ENCODE measurements at places on chromosomes 2 and 18.

DNA sequence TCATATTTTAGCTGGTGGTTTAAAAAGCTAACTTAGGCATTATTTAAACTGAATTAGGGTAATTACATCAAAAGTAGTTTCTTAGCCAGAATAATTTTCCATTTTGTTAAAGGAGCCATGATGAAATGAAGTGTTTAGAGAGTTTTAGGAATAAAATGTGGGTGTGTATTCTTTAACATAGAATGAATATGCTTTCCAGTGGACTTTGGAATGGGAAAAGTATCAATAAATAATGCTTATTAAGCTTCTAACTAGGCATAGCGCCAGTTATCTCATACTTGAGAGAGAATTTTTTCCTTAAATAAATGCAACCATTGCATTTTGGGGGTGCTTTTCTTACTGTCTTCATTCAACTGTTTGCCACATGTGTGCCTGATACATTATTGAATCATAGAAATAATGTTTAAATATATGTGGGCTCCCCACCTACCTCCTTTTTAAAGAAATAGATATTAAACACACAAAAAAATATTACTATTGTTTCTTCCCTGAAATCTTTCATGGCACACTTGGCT, 90.4 kb downstream of the CAMKMT start:
- no peak for DNase-seq

DNA sequence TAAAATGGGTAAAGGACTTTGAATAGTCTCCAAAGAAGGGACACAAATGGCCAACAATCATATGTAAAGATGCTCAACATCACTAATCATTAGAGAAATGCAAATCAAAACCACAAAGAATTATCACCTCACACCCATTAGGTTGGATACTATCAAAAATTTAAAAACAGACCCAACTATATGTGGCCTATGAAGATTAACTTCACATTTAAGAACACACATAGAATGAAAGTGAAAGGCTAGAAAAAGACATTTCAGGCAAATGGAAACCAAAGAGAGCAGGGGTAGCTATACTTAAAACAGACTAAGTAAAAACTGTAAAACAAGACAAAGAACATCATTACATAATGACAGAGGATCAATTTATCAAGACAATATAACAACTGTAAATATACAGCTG, 53.5 kb upstream of the ASPRV1 start:
- no peak for DNase-seq

DNA sequence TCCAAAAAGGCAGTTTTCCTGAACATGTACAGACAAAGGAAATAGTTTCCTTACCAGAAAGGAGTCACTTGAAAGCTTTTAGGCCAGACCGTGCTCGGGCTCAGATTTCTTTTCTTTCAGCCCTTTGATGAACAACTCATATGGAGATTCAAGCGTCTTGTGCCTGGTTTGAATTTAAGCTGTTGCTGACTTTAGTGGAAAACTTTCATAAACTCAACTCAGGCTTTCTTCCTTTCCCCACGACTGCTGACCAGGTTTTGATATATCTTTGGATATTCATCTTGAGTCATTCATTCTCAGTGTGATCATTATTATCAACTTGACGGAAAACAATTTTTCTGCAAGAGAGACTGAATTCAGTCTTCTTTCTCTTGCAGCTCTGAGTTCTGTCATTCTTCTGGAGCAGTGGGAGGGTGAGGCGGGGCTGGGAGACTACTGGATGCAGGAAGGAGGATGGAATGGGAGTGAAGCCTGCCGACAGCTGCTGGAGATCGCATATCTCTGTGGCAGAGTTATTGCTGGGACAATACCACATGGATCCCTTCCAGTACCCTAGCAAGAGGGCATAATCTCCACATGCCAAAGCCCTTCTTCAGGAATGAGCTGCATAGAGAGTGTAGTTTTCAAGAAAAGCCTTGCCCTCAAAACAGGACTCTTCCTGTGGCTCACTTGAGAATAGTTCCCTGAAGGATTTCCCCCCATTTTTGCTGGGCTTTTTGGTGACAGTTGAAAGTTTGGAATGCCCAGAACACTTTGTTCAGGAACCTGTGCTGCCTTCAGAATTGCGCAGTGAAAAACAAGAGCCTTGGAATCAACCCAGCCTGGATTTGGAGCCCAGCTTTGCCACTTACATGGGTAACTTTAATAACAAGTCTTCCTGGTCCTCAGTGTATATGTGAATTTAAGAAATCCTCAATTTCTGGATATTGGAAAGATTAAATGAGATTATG, 364.4 kb downstream of the ZNF521 start:
- no peak for DNase-seq

GRCh38 chr2:219042750-219043149, 1.4 kb upstream of the CFAP65 start:
- no peak for DNase-seq

- peak; percentile 86 for DNase-seq
Observed at GRCh38 chr2:144403933-144404332, 116.0 kb downstream of the ZEB2 start.

DNA sequence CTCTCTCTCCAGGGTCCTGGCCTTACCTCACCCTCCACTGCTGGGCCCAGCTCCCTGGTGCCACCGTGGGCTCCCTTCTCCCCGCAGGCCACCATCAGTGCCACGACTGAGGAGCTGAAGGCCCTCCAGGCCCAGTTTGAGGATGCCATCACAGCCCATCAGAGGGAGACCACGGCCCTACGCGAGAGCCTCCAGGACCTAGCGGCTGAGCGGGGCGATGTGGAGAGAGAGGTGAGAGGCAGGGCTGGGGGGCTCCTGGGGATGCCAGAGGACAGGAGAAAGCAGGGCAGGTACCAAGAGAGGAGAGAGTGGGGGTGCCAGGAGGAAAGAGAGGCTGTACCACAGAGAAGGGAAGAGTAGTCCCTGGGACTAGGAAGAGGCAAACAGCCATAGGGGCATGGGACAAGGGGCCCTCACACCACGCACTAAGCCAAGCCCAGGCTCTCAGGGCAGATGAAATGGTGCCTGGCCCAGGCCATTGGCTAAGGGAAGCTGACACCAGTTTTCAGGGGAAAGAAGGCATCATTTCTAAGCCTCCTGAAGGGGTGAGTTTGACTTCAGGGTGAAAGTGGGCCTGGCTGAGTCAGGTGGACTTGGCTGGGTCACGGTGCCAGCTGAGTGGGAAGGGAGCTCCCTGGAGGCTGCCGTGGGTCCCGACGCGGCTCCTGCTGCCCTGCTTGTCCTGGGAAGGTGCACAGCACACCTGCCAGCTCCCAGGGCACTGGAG, 39.0 kb upstream of the SNED1 start:
- DNase-seq, result no peak

DNA sequence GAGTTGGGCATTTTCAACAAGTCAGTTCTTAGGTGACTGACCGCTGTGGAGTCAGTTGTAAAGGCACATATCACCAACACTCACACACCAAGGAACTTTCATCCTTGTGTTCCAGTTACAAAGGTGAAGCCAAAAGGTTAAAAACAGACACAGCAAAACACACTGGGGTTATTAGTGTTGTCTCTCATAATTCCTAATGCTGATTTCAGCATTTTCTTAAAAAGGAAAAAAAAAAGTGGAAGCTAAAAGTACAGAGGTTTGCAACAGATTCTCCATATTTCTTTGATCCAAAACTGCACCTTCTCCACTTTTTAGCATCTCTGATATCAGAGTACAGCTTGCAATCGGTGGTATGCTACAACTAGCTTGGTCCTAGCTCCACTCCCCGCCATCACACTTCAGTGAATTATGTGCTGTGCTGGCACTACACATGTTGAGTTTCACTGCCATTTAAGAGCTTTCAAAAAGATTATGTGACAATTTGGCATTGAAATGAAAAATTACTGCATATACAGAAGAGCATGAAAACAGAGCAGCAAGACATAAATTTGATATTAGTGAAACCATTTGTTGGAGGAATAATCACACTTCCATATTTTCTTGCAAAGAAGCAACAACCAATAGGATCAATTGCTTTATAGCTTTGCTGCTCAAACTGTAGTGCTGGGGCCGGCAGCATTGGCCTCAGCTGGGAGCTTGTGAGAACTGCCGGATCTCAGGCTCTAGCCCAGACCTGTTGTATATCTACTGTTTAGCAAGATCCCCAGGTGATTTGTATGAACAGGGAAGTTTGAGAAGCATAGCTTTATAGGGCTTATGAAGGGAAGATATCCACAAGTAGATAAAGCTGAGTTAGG, 62.3 kb upstream of the DAPL1 start:
- peak; percentile 49 for DNase-seq

- DNase-seq, result peak; percentile 57
Observed at GRCh38 chr2:177984749-177985148, 87.8 kb downstream of the PDE11A start.

GRCh38 chr2:6024229-6024628, 332.0 kb downstream of the SOX11 start:
- no peak for DNase-seq

DNA sequence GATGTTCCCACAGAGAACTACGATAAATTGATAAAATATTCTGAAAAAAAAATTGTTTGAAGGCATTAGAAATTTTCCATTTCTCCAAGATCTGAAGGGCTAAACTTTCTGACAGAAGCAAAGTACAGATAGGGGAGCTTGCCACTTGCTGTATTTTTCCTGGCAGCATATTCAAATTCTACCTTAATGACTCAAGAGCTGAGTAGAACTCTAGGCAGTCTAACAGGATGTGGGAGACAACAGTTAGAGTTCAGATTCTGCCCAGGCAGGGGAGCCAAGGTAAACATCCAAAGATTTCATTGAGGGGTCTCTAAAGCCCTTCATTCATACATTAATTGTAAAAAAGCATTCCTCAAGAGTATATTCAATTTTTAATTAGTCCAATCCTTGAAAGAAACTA, 46.0 kb upstream of the RIT2 start:
- no peak for DNase-seq

GRCh38 chr2:37211212-37211611, 14.9 kb downstream of the CEBPZOS start:
- DNase-seq, result no peak

- DNase-seq, result no peak
Observed at GRCh38 chr2:37477921-37478320, 133.5 kb downstream of the QPCT start.

- peak; percentile 6 for DNase-seq
Observed at GRCh38 chr2:158966312-158966711, 2.1 kb upstream of the TANC1 start.

DNA sequence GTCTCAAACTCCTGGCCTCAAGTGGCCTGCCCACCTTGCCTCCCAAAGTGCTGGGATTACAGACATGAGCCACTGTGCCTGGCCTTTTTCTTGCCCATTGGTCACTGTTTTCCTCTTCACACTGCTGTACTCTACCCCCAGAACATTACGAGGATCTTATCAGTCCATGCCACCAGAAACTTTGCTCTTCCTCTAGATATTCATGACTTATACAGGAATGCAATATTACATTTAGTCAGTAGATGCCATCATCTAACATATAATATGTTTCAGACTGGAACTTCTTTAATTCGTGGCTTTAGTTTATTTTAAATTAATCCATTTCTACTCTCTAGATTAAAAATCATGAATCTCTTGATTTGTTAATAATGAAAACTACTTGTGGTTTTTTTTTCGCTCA, 135.5 kb downstream of the COMMD1 start:
- no peak for DNase-seq

DNA sequence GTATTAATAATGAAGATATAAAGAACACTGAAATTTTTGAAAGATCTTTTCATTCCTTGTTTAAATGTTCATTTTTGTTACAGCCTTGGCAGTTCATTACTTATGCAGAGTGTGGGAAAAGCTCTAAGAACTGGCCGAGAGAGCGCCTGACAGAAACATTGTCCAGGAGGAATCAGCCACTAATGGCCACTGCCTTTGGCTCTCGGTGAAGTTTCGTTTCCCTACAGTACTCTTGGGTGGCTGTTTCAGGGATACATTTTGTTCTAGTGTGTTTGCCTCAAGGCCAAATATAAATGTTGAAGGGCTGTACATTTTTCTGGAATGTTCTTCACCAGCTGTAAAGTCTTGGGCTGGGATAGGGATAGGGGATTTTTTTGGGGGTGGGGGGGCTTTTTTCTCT, 10.7 kb downstream of the SPTBN1 start:
- no peak for DNase-seq

- DNase-seq, result no peak
Observed at GRCh38 chr18:45291621-45292615, 323.4 kb upstream of the SLC14A2 start.

DNA sequence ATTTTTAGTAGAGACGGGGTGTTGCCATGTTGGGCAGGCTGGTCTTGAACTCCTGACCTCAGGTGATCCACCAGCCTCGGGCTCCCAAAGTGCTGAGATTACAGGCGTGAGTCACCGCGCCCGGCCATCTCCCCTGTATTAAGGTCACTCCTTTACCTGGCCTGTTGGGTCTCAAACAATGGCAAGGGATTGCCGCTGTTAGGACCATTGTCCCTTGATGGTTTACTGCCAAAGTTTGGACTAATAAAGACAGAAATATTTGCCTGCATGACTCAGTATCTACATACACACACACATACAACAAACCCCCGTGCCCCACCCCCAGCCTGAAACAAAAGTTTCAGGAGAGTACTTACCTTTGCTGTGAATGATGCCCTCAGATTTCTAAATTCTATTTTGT, 16.5 kb downstream of the PARD3B start:
- DNase-seq, result no peak

DNA sequence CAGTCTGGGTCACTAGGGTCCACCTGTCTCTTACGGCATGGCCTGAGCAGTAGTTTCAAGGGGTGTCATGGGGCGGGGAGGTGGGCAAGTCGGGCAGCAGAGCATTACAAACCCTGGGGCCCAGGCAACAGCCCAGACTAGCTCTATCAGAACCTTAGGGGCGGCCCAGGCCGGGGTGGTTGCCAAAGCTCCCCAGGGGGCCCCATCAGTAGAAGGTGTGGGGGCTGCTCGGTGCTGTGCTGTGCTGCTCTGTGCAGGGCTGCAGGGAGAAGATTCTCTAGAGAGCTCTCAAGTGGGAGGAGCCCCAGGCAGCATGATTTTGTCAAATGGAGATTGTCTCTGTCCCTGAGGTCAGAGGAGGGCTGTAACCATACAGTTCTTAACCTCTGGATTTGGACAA, 36.4 kb upstream of the SLC14A1 start:
- DNase-seq, result no peak

DNA sequence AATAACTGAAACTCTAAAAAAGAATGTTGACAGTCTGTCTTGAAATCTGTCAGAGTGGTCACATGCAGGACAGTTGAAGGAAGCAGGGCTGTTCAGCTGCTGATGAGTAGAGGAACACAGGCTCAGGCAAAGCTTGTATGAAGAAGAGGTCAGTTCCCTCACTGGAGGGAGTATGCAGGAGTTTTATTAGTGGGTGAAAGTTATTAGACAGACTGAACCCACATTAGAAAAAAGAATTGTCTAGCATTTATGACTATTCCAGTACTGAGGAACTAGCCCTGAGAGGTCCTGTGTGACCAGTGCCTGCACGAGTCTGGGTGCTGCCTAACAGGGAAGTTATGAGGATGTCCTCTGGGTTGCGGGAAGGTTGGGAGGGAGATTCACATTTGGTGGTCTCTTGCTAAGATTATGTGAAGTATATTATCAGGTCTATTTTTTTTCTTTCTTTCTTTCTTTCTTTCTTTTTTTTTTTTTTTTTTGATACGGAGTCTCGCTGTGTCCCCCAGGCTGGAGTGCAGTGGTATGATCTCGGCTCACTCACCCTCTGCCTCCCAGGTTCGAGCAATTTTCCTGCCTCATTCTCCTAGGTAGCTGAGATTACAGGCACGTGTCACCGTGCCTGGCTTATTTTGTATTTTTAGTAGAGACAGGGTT, 9.6 kb downstream of the TET3 start:
- no peak for DNase-seq
